ENCODE measurements at places on chromosomes 3 and 15.

GRCh38 chr3:184726497-184726896 is 14.6 kb upstream of the MAGEF1 start:
- DNase-seq = no peak

- no peak for DNase-seq
These were observed 272.1 kb downstream of the OXSM start for GRCh38 chr3:26061947-26062346.

GRCh38 chr3:140273542-140274195 is 338.7 kb downstream of the CLSTN2 start:
- DNase-seq = no peak

- no peak for DNase-seq
These were observed 1.5 kb upstream of the TM4SF19 start for GRCh38 chr3:196339493-196340254.

GRCh38 chr3:129349791-129350190 is 71.1 kb downstream of the HMCES start:
- no peak for DNase-seq
